ENCODE measurements at places on chromosomes 1 and 21.

DNA sequence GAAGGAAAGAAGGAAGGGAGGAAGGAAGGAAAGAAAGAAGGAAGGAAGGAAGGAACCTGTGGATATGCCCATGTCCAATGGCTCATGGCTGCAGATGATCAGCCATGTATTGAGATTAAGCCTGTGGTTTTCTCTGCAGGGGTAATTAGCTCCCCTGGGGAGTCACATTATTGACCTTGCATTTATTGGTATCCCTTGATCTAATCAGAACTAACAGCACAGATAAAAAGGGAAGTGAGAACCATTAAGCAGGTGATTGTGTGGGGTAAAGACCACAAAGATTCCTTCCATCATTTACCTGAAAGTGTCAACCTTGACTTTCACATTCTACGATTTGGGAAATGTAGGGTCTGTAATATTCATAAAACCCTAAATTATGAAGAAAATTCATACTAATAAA is 390.7 kb downstream of the BRINP2 start:
- no peak for DNase-seq

DNA sequence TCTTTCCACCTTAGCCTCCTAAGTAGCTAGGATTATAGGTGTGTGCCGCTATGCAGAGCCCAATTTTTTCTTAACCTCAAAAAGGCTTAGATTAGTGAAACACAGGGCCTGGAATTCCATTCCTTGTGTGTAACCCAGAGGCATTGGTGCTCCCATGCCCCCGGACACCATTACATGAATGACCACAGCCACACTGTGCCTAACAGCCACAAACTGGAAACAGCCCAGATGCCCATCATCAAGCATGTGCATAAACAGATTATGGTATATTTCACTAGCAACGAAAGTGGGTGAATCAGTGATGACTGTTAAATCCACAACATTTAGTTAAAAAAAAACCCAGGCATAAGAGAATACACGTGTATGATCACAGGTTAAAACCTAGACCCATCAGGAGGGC is 24.4 kb downstream of the ADAM30 start:
- peak; percentile 44 for DNase-seq

- DNase-seq = no peak
These were observed 10.4 kb downstream of the MRTO4 start for GRCh38 chr1:19262047-19262446.

DNA sequence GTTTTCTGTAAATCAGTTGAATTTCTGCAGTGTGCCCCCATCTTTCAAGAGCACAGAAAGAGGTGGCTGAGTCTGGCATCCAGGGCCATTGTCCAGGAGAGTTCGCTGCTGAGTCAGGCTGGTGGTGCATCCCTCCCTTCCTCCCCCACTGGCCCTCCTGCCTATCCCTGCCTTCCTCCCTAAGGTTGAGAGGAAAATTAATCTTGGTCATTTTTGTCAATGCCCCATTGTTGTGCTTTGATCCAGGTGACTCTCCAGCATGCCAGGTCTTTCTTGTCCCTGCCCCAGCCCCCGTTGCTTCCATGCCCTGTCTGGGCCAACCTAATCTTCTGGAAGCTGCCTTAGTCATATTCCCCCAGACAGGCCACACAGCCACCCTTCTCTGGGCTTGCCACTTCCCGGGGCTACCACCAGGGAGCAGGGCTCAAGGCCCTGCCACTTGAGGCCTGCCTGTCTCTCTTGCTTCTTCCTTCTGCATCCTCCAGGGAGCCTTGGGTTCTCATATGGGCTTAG is 26.6 kb downstream of the PROK1 start:
- DNase-seq = no peak

DNA sequence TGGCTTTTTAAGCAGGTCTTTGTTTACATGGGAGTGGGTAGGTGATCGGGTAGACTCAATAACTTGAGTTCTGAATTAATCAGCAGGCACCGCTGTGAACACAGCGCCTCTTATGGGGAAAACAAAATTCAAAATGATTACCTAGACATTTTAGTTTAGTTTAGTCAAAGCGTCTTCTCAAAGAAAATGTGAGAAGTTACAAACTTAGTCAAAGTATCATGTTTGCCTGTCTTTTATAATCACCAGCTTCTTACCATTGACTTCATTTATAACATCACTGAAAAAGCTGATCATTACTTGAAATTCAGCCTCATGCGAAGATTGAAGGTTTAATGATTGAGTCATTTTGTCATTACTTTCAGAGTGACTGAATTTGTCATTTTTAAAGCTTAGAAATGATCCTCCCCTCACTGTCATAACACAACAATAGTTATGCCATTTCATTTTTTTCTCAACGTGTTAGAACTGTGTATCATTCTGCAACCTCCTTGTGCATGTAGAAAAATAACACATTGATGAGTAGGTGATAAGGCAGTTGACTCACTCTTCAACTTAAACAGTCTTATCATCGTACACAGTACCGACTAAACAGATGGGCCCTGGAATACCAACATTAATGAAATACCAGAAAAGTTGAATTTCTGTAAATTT is 188.5 kb downstream of the NFIA start:
- no peak for DNase-seq

DNA sequence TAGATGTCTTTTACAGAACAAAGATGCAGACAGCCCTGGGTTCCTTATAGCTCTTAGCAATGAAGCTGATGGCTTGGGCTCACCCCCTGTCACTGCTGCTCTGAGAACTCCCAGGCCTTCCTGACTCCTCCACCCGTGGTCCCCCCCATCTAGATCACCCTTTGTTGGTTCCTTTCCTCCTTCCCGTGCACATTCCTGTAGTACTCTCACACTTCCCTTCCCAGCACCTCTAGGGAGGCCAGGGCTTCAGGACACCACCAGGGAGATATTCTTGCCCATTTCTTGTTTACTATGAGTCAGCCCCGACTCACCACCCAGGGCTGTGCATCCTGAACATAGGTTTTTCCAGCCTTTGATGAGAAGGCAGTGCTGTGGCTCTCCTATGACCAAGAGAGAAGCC is 14.4 kb upstream of the NOS1AP start:
- peak; percentile 87 for DNase-seq

GRCh38 chr1:245692318-245692717 is 537.5 kb downstream of the KIF26B start:
- DNase-seq = no peak

DNA sequence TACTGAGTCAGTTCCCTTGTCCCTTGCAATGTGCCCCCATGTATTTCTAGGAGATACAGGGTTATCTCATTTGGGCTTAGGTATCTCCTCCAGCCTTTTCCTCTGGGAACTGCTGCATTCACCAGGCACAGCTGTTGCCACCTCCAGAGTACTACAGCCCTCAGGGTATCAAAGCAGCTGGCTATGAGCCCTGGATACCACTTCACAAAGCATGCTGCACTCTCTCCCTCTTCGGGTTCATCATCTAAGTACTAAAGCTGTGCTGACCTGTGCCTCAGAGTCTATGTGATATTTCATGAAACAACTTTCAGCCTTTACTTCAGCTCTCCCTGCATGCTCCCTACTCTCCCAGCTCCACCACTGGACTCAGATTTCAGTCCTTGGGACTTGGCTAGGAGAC is 62.3 kb downstream of the CCDC185 start:
- no peak for DNase-seq

- no peak for DNase-seq
These were observed 35.0 kb downstream of the ARHGEF10L start for GRCh38 chr1:17574516-17574915.

GRCh38 chr21:37264808-37265207 is 2.3 kb downstream of the VPS26C start:
- DNase-seq = no peak

DNA sequence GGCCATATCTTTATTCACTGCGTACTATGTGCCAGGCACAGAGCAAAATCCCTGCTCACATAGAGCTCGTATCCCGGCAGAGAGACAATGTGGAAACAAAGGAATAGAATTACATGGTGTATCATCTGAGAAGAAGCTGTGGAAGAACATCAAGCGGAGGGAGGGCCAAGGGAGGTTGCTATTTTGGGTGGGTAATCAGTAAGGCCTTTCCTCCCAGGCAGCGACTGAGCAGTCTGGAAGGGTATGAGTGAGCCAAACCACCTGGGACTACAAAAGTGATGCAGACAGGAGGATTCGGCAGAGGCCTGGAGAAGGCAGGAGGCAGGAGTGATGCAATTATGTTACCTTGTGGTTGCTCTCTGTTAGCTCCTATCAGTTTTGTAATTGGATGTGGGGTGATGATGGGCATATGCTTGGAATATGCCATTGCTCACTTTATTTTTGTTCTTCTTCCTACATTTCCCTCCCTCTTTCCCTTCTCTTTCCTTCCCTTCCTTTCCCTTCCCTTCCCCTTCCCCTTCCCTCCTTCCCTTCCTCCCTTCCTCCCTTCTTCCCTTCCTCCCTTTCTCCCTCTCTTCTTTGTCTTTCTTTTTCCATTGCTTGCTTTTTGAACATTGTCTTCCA is 172.9 kb downstream of the DISC1 start:
- DNase-seq = no peak

DNA sequence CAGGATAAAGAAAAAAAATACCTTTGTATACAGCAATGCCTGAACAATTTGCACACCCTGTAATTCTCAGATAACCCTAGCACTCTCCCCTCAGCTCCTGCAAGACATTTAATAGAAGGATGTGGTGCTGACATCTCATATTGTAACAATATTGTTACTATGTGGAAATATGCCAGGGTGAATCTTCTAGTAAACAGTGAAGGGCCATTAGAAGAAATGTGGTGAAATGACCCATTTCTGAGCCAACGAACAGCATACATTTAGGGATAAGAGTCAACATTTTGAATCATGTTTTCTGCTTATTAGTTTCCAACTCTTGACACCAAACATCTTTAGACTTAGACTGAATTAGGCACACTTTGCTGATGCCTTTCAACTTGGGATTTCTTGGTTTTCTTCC is 188.2 kb downstream of the KAZN start:
- peak; percentile 20 for DNase-seq

GRCh38 chr1:209319549-209319948 is 264.0 kb upstream of the CAMK1G start:
- DNase-seq = peak; percentile 37

- no peak for DNase-seq
These were observed 290.9 kb downstream of the CAMTA1 start for GRCh38 chr1:7076117-7076516.

- DNase-seq = no peak
These were observed 199.1 kb upstream of the LMO4 start for GRCh38 chr1:87129606-87130005.

- no peak for DNase-seq
These were observed 23.0 kb downstream of the IRF2BP2 start for GRCh38 chr1:234586892-234587485.

GRCh38 chr21:38300141-38300578 is 43.4 kb downstream of the KCNJ15 start:
- no peak for DNase-seq

- peak; percentile 12 for DNase-seq
These were observed 37.3 kb downstream of the F13B start for GRCh38 chr1:197029749-197030148.

GRCh38 chr1:98081944-98082343 is 161.1 kb upstream of the DPYD start:
- no peak for DNase-seq

GRCh38 chr1:212594640-212595039 is 13.9 kb upstream of the ATF3 start:
- DNase-seq = no peak

- no peak for DNase-seq
These were observed 20.9 kb downstream of the USP48 start for GRCh38 chr1:21762022-21762404.

DNA sequence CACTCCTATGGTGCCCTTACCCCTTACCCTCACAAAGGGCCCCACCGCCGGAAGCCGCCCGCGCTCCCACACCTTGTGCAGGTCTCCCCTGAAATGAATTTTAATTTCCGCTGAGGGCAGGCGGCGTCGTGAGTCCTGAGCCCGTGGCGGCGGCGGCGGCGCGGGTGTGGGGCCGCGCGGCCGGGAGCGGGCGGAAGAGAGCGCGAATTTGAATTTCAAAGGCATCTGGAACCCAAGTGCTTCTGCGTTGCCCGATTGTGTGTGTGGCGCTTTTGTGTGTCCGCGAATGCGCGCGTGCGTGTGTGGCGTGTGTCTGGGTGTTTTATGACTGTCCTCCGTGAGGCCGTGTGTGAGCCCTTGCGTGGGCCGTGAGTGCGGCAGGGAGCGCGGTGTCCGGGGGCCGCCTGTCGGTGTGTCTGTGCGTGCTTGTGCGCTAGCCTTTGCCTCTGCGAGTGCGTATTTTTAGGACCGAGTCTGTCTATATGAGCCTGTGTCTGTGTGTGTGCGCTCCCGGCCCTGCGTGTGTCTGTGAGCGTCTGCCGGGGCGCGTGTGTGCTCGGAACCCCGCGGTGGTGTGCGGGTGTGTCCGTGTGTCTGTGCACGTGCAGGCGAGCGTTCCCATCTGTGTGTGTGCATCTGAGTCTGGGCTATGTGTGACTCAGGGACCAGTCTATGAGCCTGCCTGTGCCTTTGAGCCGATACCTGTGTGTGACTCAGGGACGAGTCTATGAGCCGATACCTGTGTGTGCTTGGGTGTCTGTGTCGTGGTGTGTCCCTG is 7.9 kb upstream of the ADGRB2 start:
- DNase-seq = no peak

DNA sequence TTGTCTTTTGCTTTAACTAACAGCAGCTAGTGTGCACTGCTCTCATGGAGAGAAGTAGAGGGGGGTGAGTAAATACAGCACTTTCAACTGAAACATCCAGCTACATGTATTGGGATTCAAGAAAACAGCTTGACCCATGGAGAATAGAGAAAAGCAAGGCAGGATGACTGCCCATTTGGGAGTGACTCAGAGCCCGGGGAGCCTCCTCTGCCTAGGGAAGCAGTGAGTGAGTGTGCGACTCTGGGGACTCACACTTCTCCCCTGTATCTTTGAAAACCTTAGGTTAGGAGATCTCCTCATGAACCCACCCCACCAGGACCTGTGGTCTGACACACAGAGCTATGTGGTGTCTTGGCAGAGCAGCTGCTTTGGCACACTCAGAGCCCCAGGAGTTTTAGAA is 82.0 kb upstream of the PTGFR start:
- DNase-seq = peak; percentile 60

DNA sequence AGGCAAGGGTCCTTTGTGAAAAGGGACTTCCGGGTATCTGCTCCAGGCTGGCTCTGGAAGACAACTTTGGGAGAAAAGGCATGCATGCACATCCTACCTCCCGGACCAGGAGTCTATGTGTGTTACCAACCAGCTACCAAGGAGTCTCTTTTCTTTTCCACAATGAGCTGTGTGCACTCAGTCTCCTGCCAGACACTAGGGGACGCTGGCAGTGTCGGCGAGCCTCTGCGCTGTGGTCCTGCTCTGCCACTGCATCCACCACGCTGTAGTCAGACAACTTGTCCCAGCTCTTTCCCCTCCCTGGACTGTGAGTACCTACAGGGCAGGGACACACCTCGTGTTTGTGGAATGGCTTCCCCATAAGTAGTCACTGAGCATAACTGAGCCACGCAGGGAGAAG is 5.1 kb upstream of the SSR2 start:
- DNase-seq = peak; percentile 23
